Heart left ventricle (tissue), 16 donors: ENCODE measurements at places on chromosomes 2 and 18. TPM values are rescaled to one million over a fixed set of nuclear protein-coding genes. Genes with fewer than 3 reads are reported as not detected.

Gene PAX8
- total RNA-seq: not detected

- no peaks in the 10 kb centered on the region for H3K27me3 ChIP-seq
- H3K27ac ChIP-seq: no peak overlapping the region
- H3K36me3 ChIP-seq: peaks cover 18% of the 10 kb centered on the region
- peaks cover 4% of the 10 kb centered on the region for H3K4me1 ChIP-seq
- H3K4me3 ChIP-seq: no peak overlapping the region
Measured at GRCh38 chr2:6943523-6943922, 26.3 kb downstream of the RNF144A start.

GRCh38 chr2:98547092-98547790 lies 61.1 kb downstream of the COA5 start:
- no peak overlapping the region for H3K27ac ChIP-seq
- no peaks in the 10 kb centered on the region for H3K4me1 ChIP-seq
- no peak overlapping the region for H3K4me3 ChIP-seq
- H3K36me3 ChIP-seq: peaks cover 73% of the 10 kb centered on the region
- no peaks in the 10 kb centered on the region for H3K27me3 ChIP-seq
- no peak for DNase-seq

Gene KIAA2012
- not detected for total RNA-seq

DNA sequence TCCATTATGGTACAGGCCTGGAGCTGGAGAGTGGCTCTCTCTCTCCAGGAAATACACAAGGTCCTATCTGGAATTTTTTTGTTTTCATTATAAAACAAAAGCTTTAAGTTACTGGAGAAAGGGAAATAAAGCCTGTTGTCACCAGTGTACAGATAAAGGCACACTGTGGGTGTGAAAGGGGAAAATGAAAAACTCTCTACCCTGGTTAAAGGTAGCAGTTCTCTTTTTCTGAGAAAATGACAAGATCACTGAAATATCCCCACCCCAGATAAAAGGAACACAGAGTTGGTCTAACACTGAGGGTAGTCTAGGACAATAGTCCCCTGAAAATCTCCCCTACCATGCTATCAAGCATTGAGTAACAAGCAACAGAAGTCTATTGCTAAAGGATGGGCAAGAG lies 438.7 kb downstream of the MBD2 start:
- no peaks in the 10 kb centered on the region for H3K36me3 ChIP-seq
- H3K27ac ChIP-seq: no peak overlapping the region
- no peaks in the 10 kb centered on the region for H3K27me3 ChIP-seq
- no peak for DNase-seq
- no peak overlapping the region for H3K4me3 ChIP-seq

- H3K36me3 ChIP-seq: no peaks in the 10 kb centered on the region
- H3K27ac ChIP-seq: no peak overlapping the region
- H3K4me1 ChIP-seq: no peaks in the 10 kb centered on the region
Measured at GRCh38 chr18:55351980-55352714, 235.8 kb downstream of the TCF4 start.

Gene VWC2L
- not detected for total RNA-seq

GRCh38 chr2:65751408-65751807 lies 319.0 kb upstream of the SPRED2 start:
- H3K4me3 ChIP-seq: no peak overlapping the region
- DNase-seq: no peak

- H3K27me3 ChIP-seq: peaks cover 17% of the 10 kb centered on the region
- H3K4me3 ChIP-seq: no peak overlapping the region
- H3K36me3 ChIP-seq: no peaks in the 10 kb centered on the region
- no peaks in the 10 kb centered on the region for H3K4me1 ChIP-seq
Measured at GRCh38 chr18:46759890-46760289, 3.0 kb upstream of the ST8SIA5 start.

GRCh38 chr18:42409005-42409404 lies 454.0 kb downstream of the PIK3C3 start:
- no peaks in the 10 kb centered on the region for H3K4me1 ChIP-seq
- no peak overlapping the region for H3K4me3 ChIP-seq
- no peak for DNase-seq
- H3K27ac ChIP-seq: no peak overlapping the region

GRCh38 chr2:3460831-3461800 lies 58.2 kb downstream of the ADI1 start:
- DNase-seq: peak; percentile 68
- no peak overlapping the region for H3K4me3 ChIP-seq
- H3K27me3 ChIP-seq: no peaks in the 10 kb centered on the region
- H3K27ac ChIP-seq: peak overlapping the region; percentile 85
- H3K4me1 ChIP-seq: peaks cover 48% of the 10 kb centered on the region

GRCh38 chr2:200798514-200798913 lies 13.2 kb upstream of the BZW1 start:
- no peak overlapping the region for H3K4me3 ChIP-seq
- no peaks in the 10 kb centered on the region for H3K36me3 ChIP-seq
- DNase-seq: no peak
- H3K4me1 ChIP-seq: peaks cover 11% of the 10 kb centered on the region
- no peaks in the 10 kb centered on the region for H3K27me3 ChIP-seq
- H3K27ac ChIP-seq: no peak overlapping the region

- peak overlapping the region; percentile 91 for H3K27ac ChIP-seq
- H3K27me3 ChIP-seq: no peaks in the 10 kb centered on the region
- H3K36me3 ChIP-seq: peaks cover 2% of the 10 kb centered on the region
- peak overlapping the region; percentile 96 for H3K4me3 ChIP-seq
- peaks cover 35% of the 10 kb centered on the region for H3K4me1 ChIP-seq
- no peak for DNase-seq
Measured at GRCh38 chr2:73069855-73070642, 1.5 kb downstream of the SFXN5 start.

GRCh38 chr2:224400886-224401632 lies 848 bp downstream of the FAM124B start:
- no peaks in the 10 kb centered on the region for H3K27me3 ChIP-seq
- peaks cover 7% of the 10 kb centered on the region for H3K4me1 ChIP-seq
- DNase-seq: peak; percentile 22
- no peaks in the 10 kb centered on the region for H3K36me3 ChIP-seq
- peak overlapping the region; percentile 78 for H3K27ac ChIP-seq

- H3K27ac ChIP-seq: no peak overlapping the region
- H3K4me3 ChIP-seq: no peak overlapping the region
- H3K36me3 ChIP-seq: no peaks in the 10 kb centered on the region
- no peaks in the 10 kb centered on the region for H3K4me1 ChIP-seq
Measured at GRCh38 chr2:128638341-128639119, 319.9 kb upstream of the HS6ST1 start.

DNA sequence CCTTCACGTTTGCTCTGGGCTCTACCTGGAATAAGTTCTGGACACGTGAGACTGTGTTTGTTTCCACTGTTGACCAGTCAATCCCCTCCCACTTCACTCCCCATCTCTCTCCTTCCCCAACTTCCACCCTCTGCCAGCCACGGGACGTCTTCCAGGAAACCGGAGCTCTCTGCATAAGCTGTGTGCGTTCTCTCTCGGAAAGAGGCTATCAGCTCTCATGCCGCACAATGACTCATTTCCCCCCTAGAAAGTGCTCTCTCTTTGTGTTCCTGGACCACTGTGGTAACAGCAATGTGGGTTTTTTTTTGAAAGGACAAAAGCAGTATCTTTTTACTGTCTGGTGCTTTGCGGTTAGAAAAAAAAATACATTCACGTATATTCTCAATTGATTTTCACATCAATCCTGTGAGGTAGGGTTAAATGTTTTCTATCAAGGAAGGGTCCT lies 10.2 kb downstream of the PROKR1 start:
- no peak overlapping the region for H3K4me3 ChIP-seq
- no peaks in the 10 kb centered on the region for H3K36me3 ChIP-seq
- no peak overlapping the region for H3K27ac ChIP-seq
- H3K27me3 ChIP-seq: no peaks in the 10 kb centered on the region
- DNase-seq: no peak
- no peaks in the 10 kb centered on the region for H3K4me1 ChIP-seq

- H3K27me3 ChIP-seq: no peaks in the 10 kb centered on the region
- H3K4me3 ChIP-seq: peak overlapping the region; percentile 72
- peak; percentile 29 for DNase-seq
- peaks cover 18% of the 10 kb centered on the region for H3K4me1 ChIP-seq
- peak overlapping the region; percentile 90 for H3K27ac ChIP-seq
Measured at GRCh38 chr18:59140302-59140885, 710 bp downstream of the SEC11C start.
